ENCODE measurements at places on chromosomes 1 and 21.
A peak's percentile ranks its signal among the peaks of the same experiment; 100 is the strongest.

DNA sequence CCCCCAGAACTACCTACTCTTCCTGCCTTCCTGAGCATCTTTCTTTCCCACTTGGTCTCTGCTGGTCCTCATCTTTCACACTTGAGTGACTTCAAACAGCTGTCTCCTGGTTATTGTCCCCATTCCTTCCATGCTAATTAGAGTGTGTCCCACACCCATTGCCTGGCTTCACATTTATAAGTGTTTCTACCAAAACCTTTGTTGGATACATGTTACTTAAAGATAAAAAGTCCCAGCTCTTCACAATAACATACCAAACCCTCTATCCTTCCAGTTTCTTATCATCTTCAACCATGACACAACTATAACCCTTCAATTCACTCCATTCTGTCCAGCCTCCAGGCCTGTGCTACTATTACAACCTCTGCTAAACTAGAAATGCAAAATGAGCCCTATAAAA is 41.0 kb downstream of the VCAM1 start:
- DNase-seq, result no peak

DNA sequence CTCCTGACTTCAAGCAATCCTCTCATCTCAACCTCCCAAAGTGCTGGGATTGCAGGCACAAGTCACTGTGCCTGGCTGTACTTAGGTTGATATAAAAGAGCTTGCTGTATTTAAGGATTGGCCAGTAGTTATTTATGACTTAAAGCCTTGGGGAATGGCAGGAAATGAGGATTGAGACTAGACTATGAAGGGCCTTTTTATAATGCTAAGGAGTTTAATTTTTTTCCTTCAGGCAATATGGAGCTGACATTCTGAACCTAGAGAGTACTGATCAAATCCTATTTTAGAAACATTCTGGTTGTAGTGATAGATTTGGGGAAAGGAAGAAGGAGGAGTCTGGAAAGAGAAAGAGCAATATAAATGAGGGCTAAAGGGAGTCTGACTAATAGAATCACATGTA is 44.7 kb downstream of the MSH4 start:
- DNase-seq, result no peak

GRCh38 chr1:145859491-145860023 is 676 bp upstream of the PIAS3 start:
- DNase-seq, result peak; percentile 83

DNA sequence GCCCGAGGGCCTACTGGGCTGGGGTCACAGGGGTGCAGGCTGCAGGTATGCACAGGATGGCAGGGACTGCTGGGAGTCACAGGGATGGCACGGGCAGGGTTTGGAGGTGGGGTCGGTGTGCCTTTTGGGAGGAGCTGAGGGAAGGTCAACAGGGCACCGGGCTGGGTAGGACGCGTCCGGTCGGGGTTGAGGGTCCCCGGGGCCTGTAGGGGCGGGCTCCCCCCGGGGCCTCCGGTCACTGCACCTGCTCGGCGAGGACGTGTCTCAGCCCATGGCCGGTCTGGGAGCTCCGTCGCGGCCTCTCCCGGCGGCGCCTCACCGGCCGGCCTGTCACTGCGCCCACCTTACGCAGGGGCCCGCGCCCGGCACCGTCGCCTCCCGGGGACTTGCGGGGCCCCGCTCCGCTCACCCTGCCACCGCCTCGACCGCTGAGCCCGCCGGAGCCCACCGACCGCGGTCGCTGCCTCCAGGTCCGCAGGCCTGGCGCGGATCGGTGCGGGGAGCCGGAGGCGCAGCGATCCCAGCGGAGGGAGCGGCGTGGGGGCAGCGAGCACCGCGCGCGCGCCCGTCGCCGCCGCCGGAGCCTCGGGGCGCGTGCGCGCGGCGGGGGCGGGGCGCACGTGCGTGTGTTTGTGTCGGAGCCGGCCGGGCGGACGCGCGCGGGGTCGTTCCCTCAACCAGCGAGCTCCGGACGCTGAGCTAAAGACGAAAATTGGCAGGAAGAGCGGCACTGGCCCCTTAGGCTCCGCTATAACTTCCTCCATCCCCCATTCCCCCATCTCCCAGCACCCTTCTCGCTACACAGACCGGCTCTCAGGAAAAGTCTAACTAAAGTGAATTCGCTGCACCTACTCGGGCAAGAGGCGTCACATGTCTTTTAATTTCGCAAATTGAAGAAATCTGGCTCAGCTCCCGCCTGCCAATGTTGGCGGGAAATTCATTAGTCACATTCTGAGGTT is at the start of gene AMIGO1:
Gene AMIGO1, minus strand, starts transcription at position 552 of the 959 bp plus-strand sequence. CDS start 815 bp downstream, outside the sequence.
- peak; percentile 36 for DNase-seq

DNA sequence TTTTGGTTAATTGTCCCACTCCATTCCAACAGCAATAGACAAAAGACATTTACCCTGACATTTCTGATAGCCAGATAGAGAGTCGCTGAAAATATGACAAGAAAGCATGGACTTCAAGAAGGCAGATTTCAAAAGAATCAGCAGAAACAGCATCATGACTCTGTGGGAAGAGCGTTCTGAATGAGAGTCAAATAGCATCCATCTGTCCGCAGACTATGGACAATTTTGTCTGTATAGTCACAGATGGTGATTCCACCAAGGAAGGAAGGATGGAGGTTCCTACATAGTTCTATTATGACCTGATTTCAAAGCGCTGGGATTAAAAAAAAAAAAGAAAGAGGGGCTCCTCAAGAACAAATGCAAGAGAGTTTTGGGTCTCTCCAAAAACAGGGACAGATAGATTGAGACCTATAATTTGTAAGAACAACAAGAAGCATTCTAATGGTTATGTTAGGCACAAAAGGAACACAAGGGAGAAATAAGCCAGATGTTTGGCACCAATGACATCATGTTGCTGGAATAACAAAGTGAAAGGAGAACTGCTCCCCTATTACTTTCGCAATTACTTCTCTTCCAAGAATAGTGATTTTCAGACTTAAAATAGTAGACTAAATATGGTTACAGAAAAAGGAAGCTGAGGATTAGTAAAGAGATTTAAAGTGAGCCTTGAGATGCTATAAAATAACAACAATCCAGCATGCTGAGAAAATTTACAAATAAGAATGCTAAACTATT is 28.5 kb downstream of the NIBAN1 start:
- no peak for DNase-seq

- DNase-seq, result no peak
These were observed 20.6 kb upstream of the ATF3 start for GRCh38 chr1:212587888-212588510.

DNA sequence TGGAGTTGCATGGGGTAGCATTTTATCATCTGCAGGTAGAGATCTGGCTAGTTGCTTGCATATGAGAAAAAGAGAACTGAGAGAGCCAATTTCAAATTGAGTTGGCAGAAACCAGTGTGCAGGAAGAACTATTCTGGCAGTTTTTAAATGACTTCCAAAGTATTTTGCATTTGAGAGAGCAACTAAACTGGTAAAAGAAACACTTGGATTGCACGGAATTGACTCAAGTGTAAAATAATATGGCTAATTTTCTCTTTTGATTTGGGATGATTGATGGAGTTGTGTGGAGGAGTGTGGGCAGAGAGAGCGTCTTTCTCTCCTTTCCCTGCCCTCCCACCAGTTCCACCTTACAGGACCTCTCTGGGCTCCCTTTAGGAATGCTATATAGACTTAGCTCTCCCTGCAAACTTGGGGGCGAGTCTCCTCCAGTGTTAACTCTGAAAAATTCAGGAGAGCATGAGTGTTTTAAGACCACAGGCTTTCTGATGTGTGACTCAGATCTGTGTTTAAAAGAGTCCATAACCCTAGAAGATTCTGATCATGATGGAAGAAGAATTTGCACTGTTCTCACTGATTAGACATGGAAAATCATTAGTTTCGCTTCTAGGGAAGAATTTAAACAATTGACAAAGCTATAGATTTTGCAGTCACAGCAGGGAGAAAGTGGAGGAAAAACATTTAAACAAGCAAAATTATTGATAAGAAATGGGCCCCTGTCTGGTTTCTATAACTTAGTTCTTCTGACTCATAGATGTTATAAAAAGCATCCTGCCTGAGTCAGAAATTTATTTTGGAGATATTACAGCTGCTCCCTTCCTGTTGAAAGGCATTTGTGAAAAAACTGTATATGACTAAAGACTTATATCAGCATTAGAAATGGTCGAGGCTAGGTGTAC is 24.9 kb upstream of the CTBS start:
- DNase-seq, result no peak

DNA sequence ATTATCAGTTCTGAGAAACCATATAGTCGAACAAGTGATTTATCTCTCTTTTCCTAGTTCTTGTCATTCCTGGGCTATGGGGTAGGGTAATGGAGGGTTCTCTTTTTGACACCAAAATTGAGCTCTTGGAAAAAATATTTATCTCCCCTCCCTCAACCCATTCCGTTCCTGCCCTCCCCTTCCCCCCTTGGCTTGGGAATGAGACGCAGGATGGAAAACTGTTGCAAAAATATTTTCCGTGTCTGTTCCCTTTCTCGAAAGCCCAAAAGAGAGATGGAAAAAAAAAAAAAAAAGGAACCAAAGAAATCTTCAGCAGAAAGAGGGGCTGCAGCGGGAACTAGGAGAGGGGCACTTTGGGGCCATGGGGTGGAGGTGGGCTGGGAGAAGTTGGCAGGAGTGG is 766 bp downstream of the ATP2B4 start:
- DNase-seq, result no peak

DNA sequence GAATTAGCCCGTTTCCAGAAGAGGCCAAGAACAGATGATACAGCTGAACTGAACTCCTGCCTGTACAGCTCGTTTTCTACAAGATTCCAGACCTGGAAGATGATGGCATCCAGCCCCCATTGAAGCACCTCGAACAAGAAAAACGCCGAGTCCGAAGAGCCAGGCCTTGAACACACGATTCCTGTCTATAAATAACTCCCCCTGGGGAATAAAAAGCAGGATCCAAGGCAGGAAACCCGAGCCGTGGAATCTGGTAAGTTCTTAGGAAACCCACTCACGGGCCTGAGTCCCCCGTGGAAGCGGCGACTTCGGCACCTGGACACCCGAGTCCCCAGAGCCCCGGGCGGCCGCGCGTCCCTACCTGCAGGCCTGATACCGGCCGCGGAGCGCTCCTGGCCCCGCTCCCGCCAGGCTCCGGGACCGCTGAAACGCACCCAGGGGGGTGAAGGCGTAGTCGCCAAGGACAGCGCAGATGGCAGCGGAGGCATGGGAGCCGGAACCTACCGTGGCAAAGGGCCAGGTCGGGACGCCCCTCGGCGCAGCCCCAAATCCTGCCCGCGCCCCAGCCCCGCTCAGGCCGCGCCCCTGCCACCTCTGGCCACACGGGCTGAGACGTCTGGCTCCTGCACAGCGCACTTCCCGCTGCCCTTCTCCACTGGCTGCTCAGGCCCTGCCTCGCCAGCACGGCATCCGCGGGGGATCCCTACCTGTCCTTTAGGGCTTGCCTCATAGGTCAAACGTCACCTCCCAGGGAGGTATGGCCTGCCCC is 14.0 kb upstream of the HLCS start:
- no peak for DNase-seq

DNA sequence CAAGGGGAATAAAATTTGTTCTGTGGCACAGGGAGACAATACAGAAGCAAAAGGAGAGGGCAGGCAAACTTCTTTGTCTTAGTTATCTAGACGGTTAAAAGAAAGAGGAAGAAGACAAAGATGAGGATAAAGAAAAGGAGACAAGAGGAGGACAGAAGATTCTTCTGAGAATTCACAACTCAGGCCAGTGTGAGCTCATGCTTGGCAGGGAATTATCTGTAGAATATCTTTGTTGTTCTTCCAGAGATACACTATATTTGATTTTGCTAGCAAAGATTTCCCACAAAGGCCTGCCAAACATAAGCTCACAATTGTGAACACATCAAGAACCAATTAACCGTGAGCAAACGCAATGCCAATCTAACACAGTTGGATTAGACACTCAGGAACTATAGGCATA is 21.4 kb downstream of the SLC16A1 start:
- DNase-seq, result no peak

GRCh38 chr1:60694980-60695379 is 387.4 kb upstream of the NFIA start:
- DNase-seq, result no peak

- DNase-seq, result no peak
These were observed 2.8 kb upstream of the GNG4 start for GRCh38 chr1:235652364-235652763.

DNA sequence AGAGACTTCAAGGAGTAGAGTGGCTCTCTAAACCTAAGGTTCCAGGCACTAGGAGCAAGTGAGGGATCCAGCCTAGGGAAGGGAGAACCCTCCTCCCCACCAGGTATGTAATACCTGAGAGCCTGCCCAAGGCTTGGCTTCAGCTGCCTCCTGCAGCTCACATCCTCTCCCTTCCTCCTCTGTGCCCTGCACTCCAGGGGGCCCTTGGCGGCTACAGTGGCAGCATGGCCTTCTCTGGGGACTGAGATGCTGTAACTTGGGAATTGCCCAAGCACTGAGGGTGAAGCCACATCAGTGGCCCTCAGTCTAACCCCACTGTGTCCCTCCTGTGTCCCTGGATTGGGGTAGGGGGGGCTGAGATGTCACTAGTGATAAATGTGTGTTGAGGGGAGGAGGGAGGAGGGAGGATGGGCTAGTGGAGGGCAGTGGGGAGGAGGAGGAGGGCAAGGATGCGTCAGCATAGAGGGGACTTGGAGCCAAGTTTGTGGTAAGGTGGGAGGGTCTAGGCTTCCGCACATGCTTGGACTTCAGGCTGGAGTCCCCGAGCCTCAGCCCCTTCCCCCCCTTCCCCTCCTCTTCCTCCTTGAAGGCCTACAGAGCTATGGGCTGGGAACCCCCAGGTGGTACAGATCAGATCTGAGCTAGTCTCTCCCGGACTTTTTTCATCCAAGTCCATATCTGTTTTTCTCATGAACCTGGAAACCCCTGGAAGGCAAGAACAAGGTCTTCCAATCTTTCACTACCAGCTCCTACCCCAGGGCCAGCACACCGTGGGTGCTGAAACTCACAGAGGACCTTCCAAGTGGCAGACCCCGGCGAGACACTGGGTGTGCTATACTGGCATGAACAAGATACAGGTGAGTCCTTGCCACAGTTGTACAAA is 17.5 kb downstream of the COL9A2 start:
- DNase-seq, result no peak

- DNase-seq, result no peak
These were observed 31.4 kb upstream of the COL6A1 start for GRCh38 chr21:45949928-45950739.

DNA sequence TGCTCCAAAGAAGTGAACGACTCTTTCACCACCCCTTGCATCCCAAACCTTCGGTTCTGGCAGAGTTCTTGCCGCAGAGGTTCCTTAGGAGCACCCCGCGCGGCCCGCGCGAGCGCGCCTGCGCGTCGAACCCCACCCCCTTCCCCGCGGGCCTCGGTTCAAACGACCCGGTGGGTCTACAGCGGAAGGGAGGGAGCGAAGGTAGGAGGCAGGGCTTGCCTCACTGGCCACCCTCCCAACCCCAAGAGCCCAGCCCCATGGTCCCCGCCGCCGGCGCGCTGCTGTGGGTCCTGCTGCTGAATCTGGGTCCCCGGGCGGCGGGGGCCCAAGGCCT is at the start of gene C1orf56:
Gene C1orf56, plus strand, starts transcription at position 161 of the 334 bp plus-strand sequence. Its CDS starts 97 bp downstream, at position 258.
- DNase-seq, result peak; percentile 61

- DNase-seq, result no peak
These were observed 174.2 kb upstream of the CHODL start for GRCh38 chr21:18070392-18070791.

GRCh38 chr1:92480200-92480812 is 6.4 kb downstream of the GFI1 start:
- DNase-seq, result no peak

- no peak for DNase-seq
These were observed 119.3 kb downstream of the SIK1 start for GRCh38 chr21:43307677-43308070.

GRCh38 chr1:206930210-206930798 is 8.6 kb upstream of the FCMR start:
- DNase-seq, result no peak

Data from NCI-H1930 (cell line).